Activated CD4-positive, CD25-positive, alpha-beta regulatory T cell (primary cell): ENCODE measurements at places on chromosomes 7 and 10.

GRCh38 chr7:139901056-139901795, 72.2 kb downstream of the TBXAS1 start:
- no peak for DNase-seq

DNA sequence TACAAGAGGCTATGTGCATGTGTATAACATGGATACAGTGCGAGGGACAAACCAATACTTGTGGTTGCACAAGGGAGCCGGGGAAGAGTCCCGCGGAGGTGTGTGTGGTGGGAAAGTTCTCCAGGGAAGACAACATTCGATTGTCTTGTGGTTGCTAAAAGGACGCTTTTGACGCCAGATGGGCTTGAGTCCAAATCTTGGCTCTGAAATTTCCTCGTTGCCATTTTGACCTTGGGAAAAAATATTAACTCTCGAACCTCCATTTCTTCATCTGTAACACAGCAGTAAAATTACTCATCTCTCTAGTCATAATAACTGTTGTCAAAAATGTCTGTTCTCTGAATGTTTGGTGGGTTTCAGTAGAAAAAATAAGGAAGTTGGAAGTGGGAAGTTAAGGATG, 16.5 kb downstream of the PLXDC2 start:
- DNase-seq = no peak

- no peak for DNase-seq
Observed at GRCh38 chr10:110698340-110698739, 54.2 kb downstream of the RBM20 start.

GRCh38 chr7:22219739-22220493, 137.0 kb downstream of the RAPGEF5 start:
- DNase-seq = no peak

DNA sequence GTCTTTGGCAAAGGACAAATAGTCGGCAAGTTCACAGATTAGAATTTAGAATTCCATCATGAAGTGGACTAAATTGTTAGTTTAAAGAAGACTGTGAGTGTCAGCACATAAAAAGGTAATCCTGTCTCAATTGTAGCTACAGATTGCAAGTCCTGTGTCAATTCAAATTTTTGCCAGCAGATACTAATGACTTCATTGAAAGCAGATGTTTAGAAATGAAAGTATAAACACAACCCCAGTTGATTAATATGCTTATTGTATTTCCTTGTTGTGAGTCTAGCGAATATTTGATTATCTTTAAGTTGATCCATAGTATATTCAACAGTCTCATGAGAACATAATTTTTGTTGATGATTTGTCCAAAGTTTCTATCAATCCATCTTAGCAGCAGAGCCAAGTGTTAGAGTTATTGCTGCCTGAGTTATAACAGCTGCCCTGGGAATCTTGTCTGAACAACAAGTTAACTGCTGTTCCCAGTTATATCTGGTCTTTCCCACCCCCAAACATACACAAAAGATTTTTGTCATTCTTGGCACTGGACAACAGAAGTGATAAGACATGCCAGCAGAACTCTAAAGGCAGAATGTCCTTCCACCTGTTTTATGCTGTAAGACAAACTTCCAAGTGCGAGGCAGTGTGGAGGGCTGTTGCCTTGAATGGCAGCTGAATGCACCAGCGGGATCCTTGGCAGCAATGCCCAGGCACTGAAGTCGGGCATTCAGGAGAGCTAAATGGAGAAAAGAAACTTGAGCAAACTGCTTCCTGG, 21.3 kb upstream of the HERPUD2 start:
- DNase-seq = no peak

DNA sequence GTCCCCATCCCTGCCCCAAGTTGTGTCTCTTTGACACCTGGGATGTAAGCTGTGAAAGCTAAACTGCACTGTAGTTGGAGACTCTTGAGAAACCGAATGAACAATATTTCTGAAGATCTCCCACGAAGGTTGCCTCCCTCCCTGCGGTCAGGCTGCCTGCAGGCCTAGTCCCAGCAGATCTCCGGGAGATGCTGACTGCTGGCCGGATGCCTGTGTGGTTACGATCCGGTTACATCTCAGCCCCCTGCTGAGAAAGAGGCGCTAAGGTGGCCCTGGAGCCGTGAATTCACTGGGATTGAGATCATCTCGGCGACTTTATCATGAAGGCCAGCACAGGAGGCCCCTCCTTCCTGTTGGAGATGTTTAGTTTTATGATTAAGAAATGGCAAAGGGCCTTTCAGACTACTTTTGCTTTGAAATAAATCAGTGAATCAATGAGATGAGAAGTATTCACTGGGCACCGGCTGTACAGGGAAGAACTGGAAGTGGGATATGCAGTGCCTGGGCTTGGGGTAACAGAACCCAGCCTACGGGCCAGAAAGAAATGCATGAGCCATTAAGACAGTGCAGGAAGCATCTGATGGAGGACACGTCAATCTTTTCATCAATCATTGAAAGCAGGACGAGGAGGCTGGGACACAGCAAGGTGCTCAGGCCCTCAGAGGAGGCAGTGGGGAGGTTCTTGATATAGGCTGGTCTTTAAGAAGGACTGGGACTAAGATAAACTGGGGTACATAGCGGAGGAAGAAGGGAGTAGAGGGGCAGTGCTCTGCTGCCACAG, 177.6 kb downstream of the PRKAG2 start:
- no peak for DNase-seq

DNA sequence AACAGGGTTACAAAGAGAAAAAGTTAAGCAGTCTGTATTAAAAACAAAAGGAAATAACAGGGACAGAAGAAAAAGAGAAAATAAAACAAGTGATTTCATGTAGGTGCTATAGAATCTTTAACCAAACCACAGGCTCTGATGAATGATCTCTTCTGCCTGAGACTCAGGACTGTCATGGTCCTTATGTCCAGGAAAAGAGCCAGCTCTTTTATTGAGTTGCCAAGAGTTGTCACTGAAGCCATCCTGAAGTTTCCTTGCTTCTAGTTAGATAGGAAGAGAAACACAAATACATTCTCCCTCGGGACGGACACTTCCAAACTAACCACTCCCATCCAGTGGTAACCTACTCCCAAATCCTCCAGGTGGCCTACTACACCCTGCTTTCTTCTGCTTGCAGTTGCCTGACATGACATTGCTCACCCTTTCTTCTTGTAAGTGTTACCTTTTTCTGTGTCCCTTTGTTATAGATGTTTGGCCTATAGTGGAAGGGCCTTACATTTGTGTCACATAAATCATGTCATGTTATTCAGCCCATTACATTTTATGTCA, 346.7 kb downstream of the NRG3 start:
- no peak for DNase-seq

- DNase-seq = no peak
Observed at GRCh38 chr7:156932006-156932405, 17.5 kb upstream of the NOM1 start.

DNA sequence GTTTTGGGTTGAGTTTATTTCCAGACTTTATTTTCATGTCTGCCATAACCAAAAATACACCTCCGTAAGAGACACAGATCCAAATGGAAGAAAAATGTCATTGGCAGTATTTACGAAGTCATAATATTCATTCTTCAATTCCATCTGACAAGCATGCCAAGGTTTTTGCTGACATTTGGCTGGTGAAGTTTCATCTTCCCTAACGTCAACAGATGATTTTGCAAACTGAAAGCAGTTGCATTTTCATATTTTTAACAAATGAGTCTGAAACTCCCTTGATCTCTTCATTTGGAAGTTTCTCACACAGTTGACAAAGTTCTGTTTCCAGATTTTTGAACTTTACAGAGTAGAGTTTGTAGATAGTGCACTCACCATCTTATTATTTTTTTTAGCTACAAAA, 114.5 kb downstream of the CALN1 start:
- DNase-seq = no peak

DNA sequence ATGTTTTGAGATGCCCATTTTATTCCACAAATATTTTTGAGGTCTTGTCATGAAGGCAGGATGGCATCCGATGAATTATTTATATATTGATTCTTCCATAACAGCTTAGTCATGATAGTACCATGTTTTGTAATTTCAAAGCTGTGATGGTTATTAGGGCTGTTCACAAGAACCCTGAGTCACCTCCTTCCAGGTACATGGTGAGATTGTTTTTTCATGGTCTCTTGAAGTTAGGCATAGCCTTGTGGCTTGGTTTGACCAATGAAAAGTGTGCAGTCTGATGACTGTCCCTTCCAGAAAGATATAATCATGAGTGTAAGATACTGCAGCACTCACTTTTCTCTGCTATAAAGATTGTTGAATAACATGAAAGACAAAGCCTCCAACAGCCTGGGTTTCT, 274.8 kb downstream of the FGFR2 start:
- DNase-seq = no peak

DNA sequence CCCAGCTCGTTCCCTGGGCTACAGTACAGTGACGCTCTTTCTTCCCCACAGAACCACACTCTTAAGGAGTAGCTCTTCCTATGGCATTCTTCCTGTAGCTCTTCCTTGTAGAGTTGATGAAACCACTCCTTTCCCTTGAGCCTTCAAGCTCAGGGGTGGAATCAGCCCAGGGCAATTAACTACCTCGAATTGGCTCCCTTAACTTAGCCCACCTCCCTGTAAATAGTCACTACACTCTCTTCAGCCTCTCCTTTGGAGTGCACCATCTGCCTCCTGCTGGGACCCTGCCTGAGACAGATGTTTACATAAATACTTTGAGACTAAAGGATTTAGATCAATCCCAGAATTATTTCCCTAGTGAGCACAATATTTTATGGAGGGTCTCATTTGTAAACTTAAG, 537.8 kb upstream of the AUTS2 start:
- no peak for DNase-seq

GRCh38 chr7:148304083-148304335, 286.6 kb upstream of the C7orf33 start:
- no peak for DNase-seq

GRCh38 chr10:79187121-79187940, 118.6 kb downstream of the ZMIZ1 start:
- no peak for DNase-seq

- DNase-seq = no peak
Observed at GRCh38 chr7:142337054-142338001, 79.5 kb upstream of the PRSS58 start.

- no peak for DNase-seq
Observed at GRCh38 chr10:77236700-77237099, 400.9 kb downstream of the KCNMA1 start.

GRCh38 chr10:6409971-6410643, 170.0 kb downstream of the PRKCQ start:
- peak; percentile 22 for DNase-seq

DNA sequence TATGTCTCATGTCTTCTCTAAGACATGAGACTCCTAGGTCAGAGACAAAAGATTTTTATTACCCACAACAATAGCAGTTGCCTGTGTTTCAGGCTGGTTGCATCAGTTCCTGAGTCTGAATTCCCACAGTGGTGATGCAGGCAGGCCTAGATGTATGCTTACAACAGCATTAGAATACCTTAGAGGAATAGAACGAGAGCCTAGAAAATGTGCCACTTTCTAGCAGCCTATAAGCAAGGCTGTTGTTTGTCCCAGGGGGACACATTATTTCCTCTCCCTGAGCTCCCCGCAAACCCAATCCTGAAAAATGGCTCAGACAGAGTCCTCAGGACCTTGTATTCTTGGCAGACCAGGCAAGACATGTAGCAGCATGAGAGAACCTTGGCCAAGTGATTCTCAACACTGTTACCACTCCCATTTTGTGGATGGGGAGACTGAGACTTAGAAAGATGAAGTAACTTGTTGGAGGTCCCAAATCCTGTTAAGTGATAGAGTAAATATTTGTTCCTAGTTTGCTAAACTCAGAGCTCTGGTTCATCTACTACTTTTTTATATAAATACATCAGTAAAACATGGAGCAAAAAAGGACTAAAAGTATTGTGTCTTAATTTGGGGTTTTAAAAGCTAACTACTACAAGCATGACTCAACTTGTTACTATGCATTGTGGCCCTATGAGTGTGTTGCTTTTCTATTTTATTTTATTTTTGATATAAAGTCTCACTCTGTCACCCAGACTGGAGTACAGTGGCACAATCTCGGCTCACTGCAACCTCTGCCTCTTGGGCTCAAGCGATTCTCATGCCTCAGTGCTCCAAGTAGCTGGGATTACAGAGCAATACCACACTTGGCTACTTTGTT, 14.2 kb downstream of the VTI1A start:
- DNase-seq = no peak

- DNase-seq = no peak
Observed at GRCh38 chr7:153682628-153683027, 369.6 kb upstream of the DPP6 start.

- no peak for DNase-seq
Observed at GRCh38 chr7:12131122-12131521, 80.0 kb upstream of the TMEM106B start.

DNA sequence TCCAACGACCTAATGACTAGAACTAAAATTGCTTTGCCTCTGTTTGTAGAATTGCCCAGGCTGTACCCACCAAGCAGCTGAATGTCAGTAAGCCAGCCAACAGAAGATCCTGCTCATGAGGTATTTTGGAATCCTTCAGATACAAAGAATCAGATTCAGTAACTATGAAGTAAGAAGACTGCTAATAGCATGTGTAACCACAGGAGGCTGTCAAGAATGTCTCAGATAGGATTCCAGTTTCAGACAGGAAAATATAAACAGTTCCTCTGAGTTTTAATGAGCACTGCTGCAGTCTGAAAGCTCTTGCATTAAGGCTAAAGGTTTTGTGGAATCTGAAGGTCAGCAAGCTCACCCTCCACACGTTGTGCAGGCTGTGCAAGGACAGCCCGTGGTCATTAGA, 112.6 kb upstream of the ADAM12 start:
- no peak for DNase-seq

GRCh38 chr10:83574770-83575169, 564.5 kb upstream of the GHITM start:
- no peak for DNase-seq

DNA sequence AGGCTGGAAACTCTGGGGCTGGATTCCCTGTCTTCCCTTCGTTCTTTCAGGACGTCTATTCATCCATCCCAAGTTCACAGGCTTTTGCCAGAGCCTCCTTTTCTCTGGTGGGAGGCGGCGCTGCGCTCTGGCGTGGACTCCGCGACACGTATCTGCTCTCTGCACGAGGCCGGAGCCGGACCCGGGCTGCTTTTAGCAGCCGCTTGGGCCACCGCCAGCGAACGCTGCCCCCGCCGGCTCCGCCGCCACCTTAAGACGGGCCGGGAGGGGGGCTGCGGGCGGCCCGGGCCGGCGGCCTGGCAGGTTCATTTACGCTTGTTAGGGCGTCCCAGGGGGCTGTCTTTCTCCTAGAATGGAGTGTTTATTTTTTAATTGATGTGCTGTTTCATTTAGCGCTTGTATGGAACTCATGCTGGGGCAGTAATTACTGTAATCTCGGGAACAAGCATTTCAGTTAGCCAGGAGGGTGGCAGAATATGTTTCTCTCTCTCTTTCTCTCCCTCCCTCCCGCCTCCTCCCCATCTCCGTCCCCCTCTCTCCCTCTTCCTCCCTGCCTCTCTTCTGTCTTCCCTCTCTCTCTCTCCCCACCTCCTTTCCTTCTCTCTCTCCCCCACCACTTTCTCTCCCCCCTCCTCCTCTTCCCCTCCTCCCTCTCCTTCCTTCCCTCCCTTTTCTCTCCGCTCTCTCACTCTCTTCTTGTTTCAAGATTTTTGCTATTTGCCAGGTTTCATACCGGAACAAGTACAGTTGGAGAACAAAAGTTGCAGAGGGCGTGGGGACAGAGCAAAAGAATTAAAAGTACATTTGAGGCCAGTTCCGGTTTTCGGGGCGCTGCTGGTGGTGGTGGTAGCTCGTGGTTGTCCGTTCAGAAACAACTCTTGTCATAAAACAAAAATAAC, 1.3 kb upstream of the FZD8 start:
- no peak for DNase-seq

GRCh38 chr7:118324790-118325449, 100.4 kb downstream of the ANKRD7 start:
- no peak for DNase-seq

GRCh38 chr10:98055841-98056516, 25.6 kb upstream of the CRTAC1 start:
- peak; percentile 6 for DNase-seq

GRCh38 chr10:35928748-35929147, 286.7 kb upstream of the FZD8 start:
- DNase-seq = no peak
